Femur (tissue), 1 donor: ENCODE measurements at places on chromosomes 2 and 18.

- no peak for DNase-seq
Measured at GRCh38 chr2:239401881-239402233, 1.0 kb upstream of the HDAC4 start.

GRCh38 chr2:191176305-191176704 is 25.5 kb upstream of the STAT4 start:
- no peak for DNase-seq

GRCh38 chr2:70904371-70905216 is 31.1 kb upstream of the ATP6V1B1 start:
- no peak for DNase-seq

DNA sequence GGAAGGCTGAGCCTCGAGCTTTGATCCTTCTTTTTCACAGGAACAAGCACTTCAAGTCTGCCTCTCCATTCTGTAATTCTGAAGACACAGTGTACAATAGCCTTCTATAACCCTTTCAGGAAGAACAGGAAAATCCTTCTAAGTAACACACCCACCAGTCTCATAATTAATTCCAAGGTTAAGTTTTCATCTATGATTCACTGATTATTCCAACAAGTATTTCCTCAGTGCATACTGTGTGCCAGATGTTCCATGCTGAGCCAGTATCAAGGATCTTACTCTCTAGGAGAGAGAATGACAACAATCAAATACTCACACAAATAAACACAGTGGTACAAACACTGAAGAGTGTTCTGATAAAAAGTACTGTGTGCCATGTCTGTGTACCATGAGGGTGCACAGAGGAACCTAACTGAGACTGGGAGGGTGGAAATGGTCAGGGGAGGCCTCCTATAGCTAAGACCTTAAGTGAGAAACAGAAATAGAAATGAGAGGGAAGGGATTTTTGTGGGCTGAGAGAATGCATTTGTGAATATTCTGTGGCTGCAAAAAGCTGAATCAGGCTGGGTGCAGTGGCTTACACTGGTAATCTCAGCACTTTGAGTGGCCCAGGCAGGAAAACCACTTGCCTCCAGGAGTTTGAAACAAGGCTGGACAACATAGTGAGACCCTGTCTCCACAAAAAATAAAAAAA is 7.3 kb upstream of the MTLN start:
- DNase-seq = no peak

- no peak for DNase-seq
Measured at GRCh38 chr2:204199357-204199756, 262.8 kb downstream of the ICOS start.
